Activated naive CD4-positive, alpha-beta T cell (primary cell): ENCODE measurements at places on chromosomes 5 and 9.

GRCh38 chr5:61507232-61507631 is 175.2 kb downstream of the ZSWIM6 start:
- DNase-seq = no peak

DNA sequence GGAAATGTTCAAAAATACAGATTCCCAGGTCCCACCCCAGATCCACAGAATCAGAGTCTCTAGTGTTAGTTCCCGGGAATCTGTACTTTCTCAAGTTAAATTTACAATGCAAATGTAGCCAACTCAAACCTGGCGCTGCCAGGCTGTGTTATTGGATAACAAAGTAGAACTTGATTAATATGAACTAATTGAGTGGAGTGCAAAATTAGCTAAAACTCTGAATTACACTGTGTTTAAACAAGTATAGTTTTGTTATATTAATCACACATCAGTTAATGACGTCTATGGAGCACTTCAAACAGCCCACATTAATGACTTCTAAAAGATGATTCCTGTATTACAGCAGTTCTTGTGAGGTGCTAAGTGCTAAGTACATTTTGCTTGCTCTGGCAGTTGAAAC is 32.4 kb upstream of the CYFIP2 start:
- no peak for DNase-seq

DNA sequence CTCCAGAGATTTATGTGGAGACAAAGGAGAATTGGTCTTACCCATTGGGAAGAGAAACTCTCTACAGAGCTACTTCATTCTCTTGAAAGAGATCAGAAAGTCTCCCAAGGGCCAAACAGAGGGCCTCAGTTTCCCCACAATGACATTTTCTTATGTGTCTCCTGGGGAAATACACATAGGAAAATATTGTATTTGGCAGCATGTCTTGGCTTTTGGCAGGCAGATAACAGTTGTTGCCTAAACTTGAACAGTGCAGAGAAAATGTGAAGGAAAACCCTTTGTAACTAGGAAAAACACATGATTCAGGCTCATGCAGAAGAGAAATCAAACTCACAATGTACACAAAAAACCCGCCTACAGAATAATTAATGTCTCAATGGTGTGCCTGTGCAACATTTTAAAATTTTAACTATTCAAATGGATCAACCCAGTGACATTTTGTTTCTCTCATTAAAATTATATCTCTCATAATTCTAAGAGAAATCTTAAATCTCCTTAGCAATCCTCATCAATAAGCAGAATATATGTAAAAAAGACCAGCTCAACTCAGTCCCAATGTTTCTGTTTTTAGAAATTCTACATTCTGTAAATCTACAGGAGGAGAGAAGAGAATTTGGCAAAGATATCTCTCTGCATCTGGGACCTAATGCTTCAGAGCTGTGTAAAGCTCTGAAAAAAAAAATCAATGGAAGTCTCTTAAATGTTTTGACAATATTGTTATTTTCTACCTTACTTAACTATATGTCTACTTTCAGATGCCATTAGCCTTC is 205.1 kb downstream of the ADAMTSL1 start:
- no peak for DNase-seq

- no peak for DNase-seq
These were observed 1.5 kb downstream of the SYNPO start for GRCh38 chr5:150641824-150642566.

- no peak for DNase-seq
These were observed 129.8 kb downstream of the GADD45G start for GRCh38 chr9:89734600-89735041.

DNA sequence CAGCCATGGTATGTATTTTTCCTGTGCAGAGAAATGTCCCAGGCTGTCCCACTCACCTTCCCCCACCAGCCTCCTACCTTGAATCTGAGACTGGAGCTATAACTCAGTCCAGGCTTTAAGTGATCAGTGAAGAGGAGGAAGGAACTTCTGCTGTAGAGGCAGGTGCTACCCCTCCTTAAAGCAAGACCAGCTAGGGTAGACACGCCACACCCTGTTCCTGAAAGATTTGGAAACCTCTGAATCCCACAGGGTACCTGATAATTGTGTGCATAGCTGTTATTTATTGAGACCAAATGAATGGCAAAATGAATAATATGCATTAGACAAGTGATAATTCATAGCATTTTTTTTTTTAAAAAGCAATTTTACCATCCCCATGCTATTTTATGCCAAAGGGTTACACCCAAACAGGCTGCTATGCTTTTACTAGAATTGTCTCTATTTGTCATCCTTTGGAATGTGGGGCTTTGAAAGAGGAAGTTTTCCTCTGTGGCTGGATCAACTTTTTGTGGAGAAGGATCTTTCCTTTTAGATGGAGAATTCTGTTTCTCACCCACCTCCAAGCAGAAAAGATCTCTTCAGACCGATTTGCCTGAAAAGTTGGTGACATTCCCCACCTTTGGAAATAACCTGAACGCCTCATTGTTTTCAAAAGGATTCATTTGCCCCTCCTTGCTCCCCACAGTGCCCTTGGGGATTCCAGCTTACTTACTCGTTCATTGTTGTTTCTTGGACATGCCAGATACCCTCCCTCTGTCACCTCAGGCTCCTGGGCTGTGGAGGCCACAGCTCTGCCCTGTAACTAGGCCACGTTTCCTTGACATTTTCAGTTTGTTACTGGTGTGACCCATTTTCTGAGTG is 248.7 kb downstream of the NR3C1 start:
- DNase-seq = no peak

- DNase-seq = no peak
These were observed 22.9 kb downstream of the CPLX2 start for GRCh38 chr5:175894271-175894670.

- no peak for DNase-seq
These were observed 29.2 kb downstream of the OSTF1 start for GRCh38 chr9:75117564-75117963.

GRCh38 chr5:76081811-76082771 is 1.1 kb upstream of the SV2C start:
- no peak for DNase-seq

DNA sequence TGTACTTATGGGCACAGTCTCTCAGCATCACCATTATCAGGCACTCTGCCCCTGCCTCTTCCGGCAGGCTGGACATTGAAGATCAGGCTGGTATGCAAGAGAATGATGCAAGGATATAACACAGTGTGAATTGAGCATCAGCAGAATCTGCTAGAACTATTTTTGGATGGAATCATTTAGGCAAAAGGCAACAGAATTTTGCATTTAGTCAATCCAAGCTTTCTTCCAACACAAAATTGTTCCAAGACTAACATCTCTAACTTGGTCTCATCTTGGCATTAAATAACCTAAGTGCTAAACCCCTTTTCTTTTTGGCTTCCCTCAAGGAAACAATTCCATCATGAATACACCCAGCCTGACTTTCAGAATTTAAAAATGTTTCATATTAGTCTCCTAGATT is 339.9 kb downstream of the PRELID2 start:
- no peak for DNase-seq

- DNase-seq = no peak
These were observed 53.1 kb upstream of the NREP start for GRCh38 chr5:111810112-111810511.

GRCh38 chr9:128372784-128373183 is 1.6 kb downstream of the URM1 start:
- no peak for DNase-seq

DNA sequence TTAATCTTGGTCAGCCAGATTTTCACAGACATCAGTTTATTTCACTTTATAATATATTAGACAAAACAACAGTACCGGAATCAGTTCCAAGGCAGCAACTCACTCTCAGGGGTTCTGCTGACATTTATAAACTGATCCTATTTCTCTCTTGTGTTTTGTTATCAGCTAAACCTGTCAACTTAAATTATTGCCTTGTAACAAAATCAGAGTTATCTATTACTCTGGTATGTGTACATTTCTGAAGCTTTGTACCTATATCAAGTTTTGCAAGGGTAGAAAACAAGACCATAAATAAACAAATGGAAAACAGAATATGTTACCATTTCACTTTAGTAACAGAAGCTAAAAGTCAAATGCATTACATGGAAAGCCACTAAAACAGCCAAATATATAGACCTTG is 122.1 kb downstream of the SIL1 start:
- no peak for DNase-seq

- no peak for DNase-seq
These were observed 513.9 kb downstream of the TLE4 start for GRCh38 chr9:80085668-80086067.

DNA sequence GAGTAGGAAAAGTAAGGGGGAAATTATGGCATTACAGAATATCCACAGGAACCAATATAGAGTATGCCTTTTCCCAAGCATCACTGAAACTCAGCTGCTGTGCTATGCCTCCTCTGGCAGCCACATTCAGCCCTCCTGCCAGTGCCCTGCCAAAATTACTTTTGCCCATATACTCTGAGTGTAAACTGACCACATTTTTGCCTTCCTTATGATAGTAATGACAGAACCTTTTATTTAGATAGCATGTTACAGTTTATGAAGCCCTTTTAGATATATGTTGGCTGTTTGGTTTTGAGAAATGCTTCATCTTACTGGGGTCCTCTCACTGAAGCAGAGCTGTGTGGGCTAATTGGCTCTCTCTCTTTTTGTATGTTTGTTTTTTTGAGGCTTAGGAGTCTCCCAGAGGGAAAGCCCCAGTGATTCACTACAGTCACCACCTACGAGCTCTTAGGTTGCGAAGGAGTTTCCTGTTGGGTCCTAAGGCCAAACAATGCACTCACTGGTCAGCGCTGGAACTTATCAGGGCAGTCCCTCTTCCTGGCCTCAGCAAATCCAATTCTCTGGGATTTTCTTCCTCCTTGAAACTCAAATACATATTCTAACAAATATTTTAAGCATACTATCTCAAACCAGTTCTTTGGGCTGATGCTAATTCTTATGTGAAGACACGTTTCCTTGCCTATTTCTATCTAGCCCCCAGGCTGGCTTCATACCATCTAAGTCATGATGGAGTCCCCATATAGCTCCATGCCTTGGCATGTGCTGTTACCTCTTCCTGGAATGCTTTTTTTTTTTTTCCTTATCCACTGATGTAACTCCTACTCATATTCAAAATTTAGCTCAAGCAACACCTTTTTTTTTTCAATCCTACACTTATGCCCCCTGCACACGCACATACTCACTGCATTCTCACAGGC is 3.7 kb downstream of the PHF24 start:
- DNase-seq = no peak
